ENCODE measurements at places on chromosomes 2 and 18. TPM values are rescaled to one million over a fixed set of nuclear protein-coding genes. Genes with fewer than 3 reads are reported as not detected.

- no peaks in the 10 kb centered on the region for H3K4me1 ChIP-seq
- no peak overlapping the region for H3K27ac ChIP-seq
- no peak overlapping the region for H3K4me3 ChIP-seq
- H3K27me3 ChIP-seq, result no peaks in the 10 kb centered on the region
Observed at GRCh38 chr2:184049566-184049965, 548.8 kb upstream of the ZNF804A start.

GRCh38 chr2:1790473-1790872 lies 46.2 kb upstream of the PXDN start:
- no peak overlapping the region for H3K27ac ChIP-seq
- H3K4me1 ChIP-seq, result no peaks in the 10 kb centered on the region
- H3K36me3 ChIP-seq, result no peaks in the 10 kb centered on the region
- no peak for DNase-seq
- H3K4me3 ChIP-seq, result no peak overlapping the region

- no peak overlapping the region for H3K27ac ChIP-seq
- H3K4me3 ChIP-seq, result no peak overlapping the region
- DNase-seq, result no peak
- H3K27me3 ChIP-seq, result no peaks in the 10 kb centered on the region
Observed at GRCh38 chr2:195316486-195316885, 340.5 kb upstream of the SLC39A10 start.

DNA sequence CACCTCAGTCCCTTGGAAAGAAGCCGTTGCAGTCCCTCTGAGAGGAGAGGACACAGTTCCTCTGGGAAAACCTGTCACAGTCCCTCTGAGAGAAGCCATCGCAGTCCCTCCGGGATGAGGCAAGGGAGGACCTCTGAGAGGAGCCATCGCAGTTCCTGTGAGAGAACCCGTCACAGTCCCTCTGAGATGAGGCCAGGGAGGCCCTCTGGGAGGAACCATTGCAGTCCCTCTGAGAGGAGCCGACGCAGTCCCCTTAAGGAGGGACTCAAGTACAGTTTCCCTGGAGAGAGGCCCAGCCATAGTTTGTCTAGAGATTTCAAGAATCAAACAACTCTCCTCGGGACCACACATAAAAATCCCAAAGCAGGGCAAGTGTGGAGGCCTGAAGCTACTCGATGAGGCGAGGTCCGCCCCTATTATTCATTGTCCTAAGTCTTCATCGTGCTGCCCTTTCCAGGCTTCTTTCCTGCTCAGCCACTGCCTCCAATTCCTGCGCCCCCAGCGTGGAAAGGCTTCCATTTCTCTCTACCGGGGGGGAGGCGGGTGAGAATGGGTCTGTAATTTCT lies 630 bp upstream of the ZNF512 start:
- H3K4me1 ChIP-seq, result peaks cover 31% of the 10 kb centered on the region
- H3K36me3 ChIP-seq, result no peaks in the 10 kb centered on the region
- peak overlapping the region; percentile 73 for H3K27ac ChIP-seq
- H3K4me3 ChIP-seq, result peak overlapping the region; percentile 71

GRCh38 chr18:32803568-32803967 lies 30.7 kb upstream of the KLHL14 start:
- no peaks in the 10 kb centered on the region for H3K27me3 ChIP-seq
- no peaks in the 10 kb centered on the region for H3K4me1 ChIP-seq

- no peak for DNase-seq
- no peaks in the 10 kb centered on the region for H3K27me3 ChIP-seq
- H3K4me1 ChIP-seq, result no peaks in the 10 kb centered on the region
- H3K27ac ChIP-seq, result no peak overlapping the region
- H3K4me3 ChIP-seq, result no peak overlapping the region
Observed at GRCh38 chr18:57134618-57135135, 12.2 kb upstream of the BOD1L2 start.

DNA sequence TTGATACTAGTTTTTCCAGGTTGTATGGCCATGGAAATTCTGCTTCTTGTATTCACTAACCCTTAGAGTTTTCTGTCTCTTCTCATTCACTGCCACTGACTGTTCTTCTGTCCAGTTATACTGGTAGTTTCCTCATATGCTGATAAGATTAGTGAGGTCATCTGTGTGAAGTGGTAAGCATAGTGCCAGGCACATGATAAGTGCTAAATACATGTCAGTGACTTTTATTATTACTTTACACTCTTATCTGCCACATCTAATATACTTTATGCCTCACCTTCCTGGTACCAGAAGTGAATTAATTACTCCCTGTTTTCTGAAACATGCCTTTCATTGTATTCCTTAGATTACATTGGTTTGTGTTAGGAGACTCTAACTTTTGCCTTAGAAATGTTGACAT lies 91.3 kb downstream of the NBEAL1 start:
- no peak overlapping the region for H3K4me3 ChIP-seq
- H3K4me1 ChIP-seq, result peaks cover 3% of the 10 kb centered on the region
- H3K27ac ChIP-seq, result no peak overlapping the region

- DNase-seq, result no peak
- H3K4me1 ChIP-seq, result no peaks in the 10 kb centered on the region
- H3K4me3 ChIP-seq, result no peak overlapping the region
- H3K36me3 ChIP-seq, result peaks cover 2% of the 10 kb centered on the region
- no peaks in the 10 kb centered on the region for H3K27me3 ChIP-seq
- no peak overlapping the region for H3K27ac ChIP-seq
Observed at GRCh38 chr2:128145651-128146050, 54.7 kb downstream of the UGGT1 start.

GRCh38 chr18:37341016-37341415 lies 224.6 kb downstream of the CELF4 start:
- no peaks in the 10 kb centered on the region for H3K4me1 ChIP-seq
- H3K36me3 ChIP-seq, result no peaks in the 10 kb centered on the region
- DNase-seq, result no peak
- no peak overlapping the region for H3K4me3 ChIP-seq
- no peaks in the 10 kb centered on the region for H3K27me3 ChIP-seq
- H3K27ac ChIP-seq, result no peak overlapping the region

DNA sequence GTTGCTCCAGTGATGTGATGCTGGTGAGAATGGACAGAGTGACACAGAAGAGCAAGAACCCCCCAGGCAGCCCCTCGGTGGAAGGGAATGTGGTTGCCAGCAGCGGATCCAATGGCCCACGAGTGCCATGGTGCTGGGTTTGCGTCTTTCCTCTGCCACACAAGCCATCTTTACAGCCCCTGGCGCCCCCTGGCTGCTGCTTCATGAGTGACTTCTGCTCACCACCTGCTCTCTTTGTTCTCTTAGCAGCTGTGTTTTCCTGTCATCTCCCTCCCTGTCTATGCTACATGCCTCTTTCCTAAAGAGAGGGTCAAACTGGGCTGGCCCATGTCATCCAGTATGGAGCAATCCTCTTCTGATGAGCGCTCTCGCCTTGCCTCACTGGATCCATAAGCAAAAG lies 300.0 kb upstream of the SMIM21 start:
- no peaks in the 10 kb centered on the region for H3K4me1 ChIP-seq
- no peaks in the 10 kb centered on the region for H3K36me3 ChIP-seq
- no peak overlapping the region for H3K27ac ChIP-seq
- no peaks in the 10 kb centered on the region for H3K27me3 ChIP-seq
- DNase-seq, result no peak

DNA sequence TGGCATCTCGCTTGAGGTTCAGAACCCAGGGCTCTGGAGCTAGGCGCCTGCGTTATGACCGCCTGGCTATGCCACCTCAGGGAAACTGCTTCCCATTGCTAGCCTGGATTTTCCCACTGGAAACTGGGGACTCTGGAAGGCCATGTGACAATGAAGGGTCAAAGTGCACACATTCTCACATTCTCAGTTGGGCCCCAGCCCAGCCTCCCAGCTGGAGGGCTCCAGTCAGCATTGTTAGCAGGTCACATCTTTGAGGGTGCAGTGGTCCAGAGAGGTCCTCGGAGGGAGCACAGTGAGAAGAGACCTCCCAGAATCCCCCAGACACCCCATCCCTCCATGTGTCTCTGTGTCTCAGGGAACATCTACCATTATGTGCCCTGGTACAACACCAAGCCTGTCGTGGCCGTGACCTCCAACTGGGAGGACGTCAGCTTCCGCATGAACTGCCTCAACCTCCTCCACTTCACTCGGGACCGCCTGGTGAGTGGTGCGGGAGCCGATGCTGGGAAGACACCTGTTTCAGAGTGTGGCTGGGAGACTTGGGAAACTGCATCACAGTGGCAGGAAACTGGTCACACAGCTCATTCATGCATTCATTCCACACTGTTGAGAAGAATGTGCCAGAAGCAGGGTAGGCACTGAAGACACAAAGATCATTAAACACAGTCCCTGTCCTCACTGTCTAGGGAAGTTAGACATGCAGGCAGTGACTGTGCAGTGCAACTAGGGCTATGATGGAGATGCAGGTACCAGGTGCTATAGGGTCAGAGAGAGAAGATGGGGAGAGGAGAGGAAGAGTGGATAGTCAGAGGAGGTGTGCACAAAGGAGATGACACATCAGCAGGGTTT lies 41.6 kb downstream of the FER1L5 start:
- H3K4me1 ChIP-seq, result peaks cover 14% of the 10 kb centered on the region
- no peaks in the 10 kb centered on the region for H3K36me3 ChIP-seq
- H3K4me3 ChIP-seq, result no peak overlapping the region

DNA sequence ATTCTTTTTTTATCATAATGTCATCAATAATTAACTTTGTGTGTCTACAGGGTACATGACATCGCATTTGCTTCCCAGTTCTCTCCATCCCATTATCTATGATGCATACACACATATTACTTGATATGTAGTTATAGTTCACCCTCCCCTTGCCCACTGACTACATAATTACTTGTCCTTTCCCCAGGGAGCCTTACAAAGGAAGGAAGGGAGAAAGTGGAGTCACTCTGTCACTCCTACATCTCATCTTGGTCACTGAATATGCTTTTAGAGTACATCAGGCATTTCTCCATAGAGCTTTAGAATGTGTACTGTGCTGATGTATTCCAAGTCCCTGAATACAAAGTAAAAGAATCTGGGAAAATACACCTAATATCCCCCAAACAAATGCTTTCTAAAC lies 6.0 kb upstream of the DTNA start:
- H3K27ac ChIP-seq, result no peak overlapping the region
- H3K4me1 ChIP-seq, result peaks cover 3% of the 10 kb centered on the region
- no peak for DNase-seq
- no peaks in the 10 kb centered on the region for H3K36me3 ChIP-seq

DNA sequence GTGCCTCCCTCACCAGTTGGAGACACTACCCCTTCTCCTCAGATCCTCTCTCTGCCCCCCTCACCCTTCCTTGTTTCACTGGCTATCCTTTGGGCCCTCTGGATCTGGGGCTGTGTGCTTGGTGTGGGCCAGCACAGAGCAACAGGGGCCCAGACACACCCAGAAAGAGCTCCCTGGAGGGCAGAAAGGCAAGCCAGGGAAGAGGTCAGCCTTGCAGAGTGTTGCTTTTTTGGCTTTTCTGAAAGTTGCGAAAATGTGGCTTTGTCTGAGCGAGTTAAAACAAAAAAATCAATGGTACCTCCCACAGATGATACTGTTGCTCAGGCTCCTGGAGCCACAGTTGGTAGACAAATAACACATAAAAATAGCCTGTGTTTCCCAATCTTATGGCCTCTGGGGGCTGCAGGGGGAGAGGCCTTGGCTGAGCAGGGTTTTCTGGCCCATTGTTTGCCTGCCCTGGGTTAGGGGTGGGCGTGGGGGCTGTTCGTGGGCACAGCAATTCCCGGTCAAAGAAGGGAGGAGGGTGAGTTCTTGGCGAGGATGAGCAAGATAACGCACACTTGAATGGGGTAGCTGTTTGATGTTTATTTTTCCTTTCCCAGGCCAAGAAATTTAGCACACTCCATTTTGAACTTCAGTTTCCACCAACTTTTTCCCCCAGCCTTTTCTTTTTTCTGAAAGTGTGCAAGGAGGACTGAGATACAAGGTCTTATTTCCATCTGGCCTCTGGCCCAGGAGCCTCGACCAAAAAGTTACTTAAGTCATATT lies 167.0 kb upstream of the HAAO start:
- peaks cover 44% of the 10 kb centered on the region for H3K4me1 ChIP-seq
- H3K27ac ChIP-seq, result peak overlapping the region; percentile 68
- H3K36me3 ChIP-seq, result no peaks in the 10 kb centered on the region
- DNase-seq, result no peak
- H3K27me3 ChIP-seq, result no peaks in the 10 kb centered on the region

- H3K27me3 ChIP-seq, result no peaks in the 10 kb centered on the region
- H3K36me3 ChIP-seq, result no peaks in the 10 kb centered on the region
- H3K4me3 ChIP-seq, result no peak overlapping the region
- H3K4me1 ChIP-seq, result no peaks in the 10 kb centered on the region
- DNase-seq, result no peak
Observed at GRCh38 chr2:8719528-8719927, 37.7 kb downstream of the ID2 start.

DNA sequence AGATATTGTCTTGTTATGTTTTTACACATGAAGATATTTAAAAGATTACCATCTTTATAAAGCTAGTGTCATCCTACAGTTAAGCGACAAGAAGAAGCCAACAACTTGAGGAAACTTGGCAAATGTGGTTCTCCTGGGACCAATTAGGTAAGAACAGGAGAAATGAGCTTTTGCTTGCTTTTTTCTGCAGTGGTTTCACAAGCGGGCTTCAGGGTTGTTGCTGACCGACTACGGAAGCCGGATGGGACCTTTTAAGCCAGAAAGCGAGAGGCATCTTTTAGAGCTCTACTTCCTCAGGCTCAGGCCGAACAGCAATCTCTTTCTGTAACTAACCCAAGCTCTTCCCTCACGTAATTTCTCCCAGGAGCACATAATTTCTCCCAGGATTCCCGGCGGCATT lies 256.5 kb downstream of the CNTNAP5 start:
- no peak overlapping the region for H3K4me3 ChIP-seq
- H3K27me3 ChIP-seq, result no peaks in the 10 kb centered on the region
- DNase-seq, result no peak
- H3K36me3 ChIP-seq, result no peaks in the 10 kb centered on the region
- no peak overlapping the region for H3K27ac ChIP-seq
- H3K4me1 ChIP-seq, result no peaks in the 10 kb centered on the region

The HJURP gene
- 0.98 TPM for total RNA-seq

The NEU2 gene
- total RNA-seq, result not detected

The HRH4 gene
- not detected for total RNA-seq

The PAIP2B gene
- total RNA-seq, result 2.8 TPM

The FSIP2 gene
- 0.11 TPM for total RNA-seq

The CNGA3 gene
- total RNA-seq, result not detected

The RAB6C gene
- not detected for total RNA-seq
